ENCODE measurements at places on chromosomes 5 and 9. TPM values are rescaled to one million over a fixed set of nuclear protein-coding genes. Genes with fewer than 3 reads are reported as not detected.

Gene OR1J2
- total RNA-seq, result 0.68 TPM

Gene ZNF474
- total RNA-seq, result 0.28 TPM

Gene TMEM171
- total RNA-seq, result not detected

Gene ANKRD34B
- total RNA-seq, result not detected

Gene PROP1
- not detected for total RNA-seq

Gene CTNND2
- 1.9 TPM for total RNA-seq

Gene DMRT3
- not detected for total RNA-seq

Gene GMCL2
- not detected for total RNA-seq

DNA sequence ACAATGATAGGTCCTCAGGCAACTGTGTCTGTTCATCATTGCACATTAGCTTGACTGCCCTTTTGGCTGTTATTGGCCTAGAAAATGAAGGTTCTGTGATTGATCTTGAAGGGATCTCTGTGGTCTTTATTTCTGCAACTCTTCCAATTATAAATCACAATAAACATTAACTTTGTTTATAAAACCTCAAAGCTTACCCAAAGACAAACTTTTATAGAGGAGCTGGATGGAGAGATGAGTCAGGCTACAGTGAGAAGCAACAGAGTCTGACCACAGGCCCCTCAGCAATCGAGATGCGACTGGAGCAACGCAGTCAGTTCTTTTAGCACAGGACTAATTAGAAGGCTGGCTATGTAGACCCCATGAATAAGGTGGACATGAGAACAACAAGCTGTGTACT, 5.3 kb downstream of the MACROH2A1 start:
- no peak for DNase-seq

- no peak for DNase-seq
These were observed 3.1 kb upstream of the IFNB1 start for GRCh38 chr9:21080793-21081192.

GRCh38 chr5:60148366-60148765, 254.8 kb upstream of the PDE4D start:
- DNase-seq, result no peak

DNA sequence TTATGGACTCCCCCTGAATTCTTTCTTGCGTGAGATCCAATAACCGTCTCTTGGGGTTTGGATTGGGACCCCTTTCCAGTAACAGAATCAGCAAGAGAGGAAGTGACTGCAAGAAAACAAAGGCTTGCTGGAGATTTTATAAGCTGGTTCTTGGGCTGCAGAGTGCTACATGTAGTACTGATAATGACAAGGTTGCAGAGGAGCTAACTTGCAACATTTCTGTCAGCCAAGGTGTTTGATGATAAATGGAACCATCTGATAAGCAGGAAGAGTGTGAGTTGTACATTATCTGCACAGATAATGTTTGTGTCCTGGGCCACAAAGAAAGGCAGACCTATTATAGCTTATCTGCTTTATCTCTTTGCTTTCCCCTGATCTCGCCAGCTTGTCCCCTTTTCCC, 37.1 kb downstream of the DNAJB5 start:
- no peak for DNase-seq

DNA sequence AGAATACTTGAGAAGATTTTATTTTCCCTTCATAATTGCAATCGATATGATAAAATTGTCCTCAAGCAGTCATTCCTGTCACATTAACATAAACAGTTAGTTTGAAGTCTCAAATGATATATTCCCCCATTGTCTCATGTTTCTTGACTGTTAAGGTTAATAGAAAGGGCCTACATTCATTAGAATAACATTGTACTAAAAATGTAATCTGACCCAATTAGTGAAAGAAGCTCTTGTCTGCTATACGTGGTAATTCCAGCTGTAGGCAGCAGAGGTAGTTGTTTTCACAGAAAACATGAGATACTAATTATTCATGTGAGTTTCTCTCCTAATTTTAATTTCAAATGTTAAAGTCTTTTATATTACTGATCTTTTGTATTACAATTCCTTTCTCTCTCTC, 25.9 kb upstream of the AP3B1 start:
- no peak for DNase-seq

DNA sequence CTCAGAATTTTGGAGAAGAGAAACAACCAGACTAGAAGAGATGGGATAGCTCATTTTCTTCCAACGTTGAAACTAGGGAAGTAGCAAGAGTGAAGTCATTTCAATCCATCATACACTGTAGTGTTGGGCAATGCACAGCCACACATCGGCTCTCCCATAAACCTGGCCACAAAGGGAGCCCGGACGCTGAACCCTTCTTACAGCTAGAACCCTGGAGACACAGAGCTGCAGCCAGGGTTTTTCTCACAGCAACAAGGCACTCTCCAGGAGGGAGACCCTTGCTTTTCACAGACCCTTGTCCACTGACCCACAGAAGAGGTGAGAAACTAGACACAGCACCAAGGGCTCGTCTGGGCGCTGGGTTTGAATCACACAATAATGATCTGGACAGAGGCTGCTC, 101.4 kb upstream of the FSTL4 start:
- no peak for DNase-seq

DNA sequence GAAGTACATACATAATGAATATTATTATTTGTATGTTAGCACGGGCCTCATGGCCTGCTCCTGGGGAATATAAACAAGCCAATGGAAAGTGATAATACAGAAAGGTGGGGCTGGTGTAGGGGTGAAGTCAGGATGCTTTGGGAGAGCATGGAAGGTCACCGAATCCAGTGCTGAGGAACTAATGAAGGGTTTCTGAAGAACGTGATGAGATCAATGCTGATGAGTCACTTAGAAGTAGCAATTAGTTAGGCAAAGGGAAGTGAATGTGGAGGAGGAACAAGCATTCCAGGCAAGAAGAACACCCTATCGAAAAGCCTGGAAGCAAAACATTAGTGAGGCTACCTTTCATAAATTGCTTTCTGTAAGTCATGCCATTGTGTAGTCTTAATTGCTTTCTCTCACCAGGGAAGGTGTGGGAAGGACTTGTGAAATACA, 2.1 kb downstream of the ANXA1 start:
- DNase-seq, result no peak

DNA sequence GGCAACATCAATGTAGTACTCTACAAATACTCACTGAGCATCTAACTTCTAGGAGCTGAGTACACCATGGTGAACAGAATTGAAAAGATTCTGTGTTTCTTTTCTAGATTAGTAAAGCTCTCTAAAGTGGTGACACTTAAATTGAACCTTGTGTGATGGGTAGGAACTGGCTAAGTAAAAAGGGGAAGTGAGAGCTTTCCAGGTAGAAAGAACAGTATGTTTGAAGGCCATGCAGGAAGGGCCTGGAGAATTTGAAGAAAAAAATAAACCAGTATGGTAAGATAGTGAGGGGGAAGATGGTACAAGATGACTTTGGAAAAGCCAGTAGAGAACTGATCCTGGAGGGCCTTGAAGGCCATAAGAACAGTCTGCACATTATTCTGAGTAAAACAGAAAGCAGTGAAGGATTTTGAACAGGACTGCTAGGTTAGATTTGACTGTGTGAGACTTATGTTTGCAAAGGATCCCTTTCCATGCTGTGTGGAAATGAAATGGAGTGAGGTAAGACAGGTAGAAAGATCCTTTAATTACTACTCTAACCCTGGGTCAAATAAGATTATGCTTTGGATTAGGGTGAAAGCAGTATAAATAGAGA, 46.7 kb upstream of the UBQLN1 start:
- DNase-seq, result no peak

GRCh38 chr5:146229222-146229621, 25.8 kb downstream of the RBM27 start:
- no peak for DNase-seq

DNA sequence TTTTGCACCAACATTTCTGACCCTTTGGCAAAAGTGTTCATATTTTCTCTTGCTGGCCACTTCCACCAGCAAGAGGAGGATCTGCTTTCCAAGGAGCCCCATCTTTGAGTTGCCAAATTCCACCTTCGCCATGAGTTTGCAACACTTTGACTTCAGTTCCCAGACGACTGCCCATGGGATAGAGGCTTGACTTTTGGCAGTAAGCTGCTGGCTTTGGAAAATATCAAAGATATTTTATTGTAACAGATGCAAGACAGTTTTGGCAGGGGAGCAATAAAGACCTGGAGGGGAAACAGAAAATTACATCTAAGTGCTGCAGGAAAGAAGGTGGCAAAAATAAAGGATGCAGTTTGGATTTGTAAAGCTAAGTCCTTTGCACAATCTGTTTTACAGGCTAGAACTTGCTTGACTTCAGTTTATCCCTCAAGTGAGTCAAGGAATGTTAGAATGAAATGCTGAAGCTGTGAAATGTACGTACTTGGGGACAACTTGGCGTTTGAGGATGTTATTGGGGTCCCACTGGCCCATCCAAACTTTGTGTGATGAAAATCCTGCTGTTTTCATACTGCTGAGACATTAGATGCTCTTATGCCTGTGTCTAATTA, 232.9 kb downstream of the GOLPH3 start:
- no peak for DNase-seq

DNA sequence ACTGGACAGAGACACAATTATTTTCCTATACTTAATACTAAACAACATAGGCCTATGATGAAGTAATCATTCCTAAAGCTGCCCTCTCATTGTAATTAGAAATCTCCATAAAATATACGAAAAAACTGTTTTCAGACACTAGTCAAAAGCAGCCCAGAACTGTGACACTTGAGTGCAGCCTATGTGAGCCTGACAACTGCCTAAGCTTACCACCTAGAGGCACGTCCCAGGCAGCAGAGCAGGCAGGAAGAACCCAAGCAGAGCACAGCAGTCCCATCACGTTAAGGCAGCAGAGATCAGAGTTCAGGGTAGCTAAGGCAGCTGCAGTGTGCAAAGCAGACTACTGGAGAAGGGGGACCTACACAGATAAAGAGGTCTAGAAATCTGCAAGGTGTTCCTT, 46.4 kb downstream of the GOLPH3 start:
- DNase-seq, result no peak

- no peak for DNase-seq
These were observed 83.9 kb upstream of the GRAMD2B start for GRCh38 chr5:126339215-126339805.

DNA sequence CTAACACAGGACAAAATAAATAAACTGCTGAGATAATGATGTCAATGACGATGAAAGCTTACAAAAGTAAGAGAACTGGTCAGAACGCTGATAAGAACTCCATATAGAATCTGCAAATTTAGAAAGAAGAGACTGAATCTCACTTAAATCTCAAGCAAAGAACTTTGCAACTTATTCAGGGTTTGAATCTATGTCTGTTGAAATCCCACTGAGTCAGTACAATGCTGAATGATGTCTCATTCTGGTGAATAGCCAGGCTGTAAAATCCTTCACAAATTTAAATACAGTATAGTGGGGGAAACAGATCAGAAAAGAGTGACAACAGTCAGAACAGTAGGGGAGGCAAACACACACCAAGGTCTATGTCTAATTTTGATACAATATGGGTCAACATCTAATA, 38.9 kb upstream of the NR3C1 start:
- no peak for DNase-seq

GRCh38 chr5:1127959-1128785, 16.3 kb upstream of the SLC12A7 start:
- DNase-seq, result no peak

- DNase-seq, result no peak
These were observed 89.6 kb upstream of the CEP78 start for GRCh38 chr9:78146241-78146640.

DNA sequence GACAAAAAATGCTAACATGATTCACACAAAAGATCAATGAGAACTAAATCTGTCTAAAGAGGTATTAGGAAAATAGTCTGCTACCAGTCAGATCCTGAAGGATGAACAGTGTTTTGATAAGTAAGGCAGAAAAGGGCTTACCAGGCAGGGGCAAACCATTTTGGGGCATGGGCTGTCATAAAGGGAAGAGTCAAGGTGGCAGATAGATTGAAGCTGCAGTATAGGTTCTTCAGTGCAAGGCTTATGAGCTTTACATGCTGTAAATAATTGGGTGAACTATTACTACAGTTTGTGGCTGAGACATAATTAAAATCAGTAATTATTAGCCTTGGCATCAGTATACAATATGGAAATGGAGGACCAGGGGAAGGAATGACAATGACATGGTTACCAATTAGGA, 21.8 kb downstream of the CSNK1A1 start:
- peak; percentile 25 for DNase-seq

Data from sigmoid colon (tissue), 7 donors.